ENCODE measurements at places on chromosomes 1 and 21. TPM values are rescaled to one million over a fixed set of nuclear protein-coding genes. Genes with fewer than 3 reads are reported as not detected.

GRCh38 chr1:152983234-152983633 lies 647 bp upstream of the SPRR1A start:
- H3K27ac ChIP-seq: no peak overlapping the region
- no peaks in the 10 kb centered on the region for H3K4me1 ChIP-seq
- no peaks in the 10 kb centered on the region for H3K36me3 ChIP-seq

NTNG1 gene
- total RNA-seq: not detected

GRCh38 chr1:100921110-100921706 lies 25.3 kb downstream of the SLC30A7 start:
- no peak for DNase-seq
- no peak overlapping the region for H3K27ac ChIP-seq
- peaks cover 28% of the 10 kb centered on the region for H3K4me1 ChIP-seq
- H3K27me3 ChIP-seq: no peaks in the 10 kb centered on the region
- no peak overlapping the region for H3K4me3 ChIP-seq
- peaks cover 39% of the 10 kb centered on the region for H3K36me3 ChIP-seq

PGLYRP3 gene
- total RNA-seq: not detected

DNA sequence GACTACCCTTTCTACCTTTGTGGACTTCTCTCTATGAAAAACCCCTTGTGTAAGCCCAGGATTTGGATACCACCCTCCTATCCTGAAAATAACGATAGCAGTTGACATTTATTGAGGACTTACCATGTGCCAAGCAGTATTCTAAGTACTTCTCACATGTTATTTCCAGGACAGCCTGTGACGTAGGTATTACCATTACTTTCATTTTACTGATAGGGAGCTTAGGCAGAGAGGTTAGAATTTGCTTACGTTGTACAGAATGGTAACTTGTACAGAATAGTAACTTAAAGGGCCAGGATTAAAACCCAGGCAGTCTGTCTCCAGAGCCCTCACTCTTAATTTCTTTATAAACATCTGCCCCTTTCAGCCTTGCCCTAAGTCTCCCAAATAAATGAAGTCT lies 138.3 kb downstream of the NTMT2 start:
- no peaks in the 10 kb centered on the region for H3K27me3 ChIP-seq
- no peaks in the 10 kb centered on the region for H3K36me3 ChIP-seq
- DNase-seq: no peak

Measured in CD4-positive, alpha-beta T cell (primary cell).